Stimulated activated CD8-positive, alpha-beta memory T cell treated with anti-CD3 and anti-CD28 coated beads, Interleukin-2, amount 100 ng/mL, for 1 hour (primary cell): ENCODE measurements at places on chromosomes 2 and 18.

GRCh38 chr2:124670187-124670586, 645.1 kb downstream of the CNTNAP5 start:
- no peak for DNase-seq

- no peak for DNase-seq
Observed at GRCh38 chr2:120352696-120353590, 7.0 kb downstream of the INHBB start.

- no peak for DNase-seq
Observed at GRCh38 chr2:1125633-1126370, 175.2 kb downstream of the SNTG2 start.

DNA sequence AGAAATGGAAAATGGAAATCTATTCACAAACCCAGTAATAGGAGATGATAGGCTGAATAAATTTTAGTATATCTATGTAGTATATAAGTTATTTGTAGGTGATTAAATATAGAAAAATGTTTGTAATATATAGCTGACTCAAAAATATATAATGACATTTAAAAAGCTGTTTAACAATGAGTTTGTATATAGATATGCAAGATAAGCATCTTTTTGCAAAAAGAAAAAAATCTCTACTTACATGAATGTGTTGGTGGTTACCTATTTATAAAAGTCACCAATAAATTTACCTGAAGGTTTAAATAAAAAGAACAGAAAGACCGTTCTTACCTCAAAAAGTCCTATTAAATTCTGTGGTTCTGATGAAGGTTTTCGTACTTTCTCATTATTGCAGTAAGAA, 71.3 kb downstream of the LRPPRC start:
- DNase-seq: no peak

GRCh38 chr18:71001597-71001996, 712.8 kb downstream of the SOCS6 start:
- no peak for DNase-seq

GRCh38 chr2:95296880-95297487, at the start of gene KCNIP3:
KCNIP3 (plus strand) TSS chr2:95297347; CDS start chr2:95297439, 92 bp downstream.
- no peak for DNase-seq

GRCh38 chr2:188391354-188391753, 99.7 kb downstream of the GULP1 start:
- no peak for DNase-seq

GRCh38 chr2:225042800-225043167, 516 bp upstream of the DOCK10 start:
- no peak for DNase-seq

DNA sequence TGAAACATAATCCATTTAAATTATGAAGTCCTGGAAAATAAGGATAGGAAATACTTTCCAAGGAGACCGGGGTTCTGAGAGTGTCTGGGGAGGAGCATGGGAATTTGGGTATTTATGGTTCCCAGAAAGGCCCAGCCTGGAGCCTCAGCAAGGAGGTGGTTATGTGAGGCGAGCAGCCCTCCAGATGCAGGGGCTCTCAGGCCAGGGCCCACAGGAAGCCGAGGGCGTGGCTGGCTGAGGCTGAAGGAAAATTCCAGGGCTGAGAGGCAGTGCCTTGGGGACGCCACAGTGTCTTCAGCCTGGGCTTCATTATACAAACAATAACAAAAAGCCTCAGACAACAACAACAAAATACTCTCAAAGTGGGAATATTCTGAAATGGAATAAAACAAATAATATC, 86.9 kb upstream of the SERPINE2 start:
- DNase-seq: no peak

DNA sequence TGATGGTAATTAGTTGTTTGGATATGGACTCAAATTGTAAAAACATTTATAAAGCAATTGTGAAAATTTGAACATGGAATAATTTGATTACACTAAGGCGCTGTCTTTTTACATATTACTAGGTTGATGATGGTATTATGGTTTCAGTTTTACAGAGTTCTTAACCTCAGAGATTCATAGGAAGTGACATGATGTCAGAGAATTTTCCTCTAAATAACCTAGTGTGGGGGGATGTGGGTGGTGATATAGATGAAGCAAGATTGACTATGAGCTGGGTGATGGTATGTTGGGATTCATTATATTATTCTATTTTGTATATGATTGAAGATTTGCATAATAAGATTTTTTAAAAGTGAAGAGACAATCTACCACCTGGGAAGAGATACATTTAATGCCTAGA, 45.9 kb upstream of the ATP5MC3 start:
- no peak for DNase-seq

- peak; percentile 39 for DNase-seq
Observed at GRCh38 chr2:174778085-174778981, 14.1 kb upstream of the CHRNA1 start.

DNA sequence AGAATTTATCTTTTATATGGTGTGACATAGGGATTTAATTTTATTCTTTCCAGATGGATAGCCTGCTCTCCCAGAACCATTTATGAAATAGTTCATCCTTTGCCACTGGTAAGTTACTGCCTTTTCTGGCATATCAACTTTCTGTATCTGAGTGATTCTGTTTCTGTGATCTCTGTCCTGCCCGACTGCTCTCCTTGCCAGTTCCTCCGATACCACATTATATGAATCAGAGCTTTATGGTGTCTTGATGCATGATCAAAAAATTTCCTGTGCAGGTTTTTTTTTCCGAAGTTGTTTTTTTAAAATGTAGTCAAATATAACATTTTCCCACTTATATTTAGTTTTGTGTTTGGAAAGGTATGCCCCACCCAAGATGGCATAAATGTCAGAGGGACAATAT, 242.5 kb downstream of the CYP26B1 start:
- no peak for DNase-seq

GRCh38 chr2:197304556-197305011, 6.0 kb downstream of the ANKRD44 start:
- no peak for DNase-seq

- no peak for DNase-seq
Observed at GRCh38 chr2:226183550-226183949, 616.1 kb downstream of the IRS1 start.

GRCh38 chr2:171895786-171896185, 1.7 kb upstream of the SLC25A12 start:
- DNase-seq: no peak

- DNase-seq: no peak
Observed at GRCh38 chr18:51164342-51164741, 33.1 kb downstream of the MEX3C start.

DNA sequence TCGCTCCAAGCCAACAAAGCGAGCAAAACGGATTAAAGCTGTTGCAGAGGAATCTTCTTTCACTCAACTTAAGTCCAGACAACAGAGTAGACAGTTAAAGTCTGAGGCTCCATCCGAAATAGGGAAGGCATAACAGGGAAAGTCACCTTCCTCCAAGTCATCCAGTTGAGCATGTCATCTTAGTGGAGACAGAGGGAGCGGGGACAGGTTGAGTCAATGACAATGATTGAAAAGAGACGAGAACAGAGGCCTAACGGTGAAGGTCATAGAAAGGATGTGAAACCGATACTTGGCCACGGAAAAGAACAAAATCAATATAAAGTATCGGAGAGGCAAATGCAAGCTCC, 455 bp downstream of the C18orf32 start:
- DNase-seq: no peak

GRCh38 chr18:76195601-76196000, 299.4 kb downstream of the ZNF516 start:
- no peak for DNase-seq

DNA sequence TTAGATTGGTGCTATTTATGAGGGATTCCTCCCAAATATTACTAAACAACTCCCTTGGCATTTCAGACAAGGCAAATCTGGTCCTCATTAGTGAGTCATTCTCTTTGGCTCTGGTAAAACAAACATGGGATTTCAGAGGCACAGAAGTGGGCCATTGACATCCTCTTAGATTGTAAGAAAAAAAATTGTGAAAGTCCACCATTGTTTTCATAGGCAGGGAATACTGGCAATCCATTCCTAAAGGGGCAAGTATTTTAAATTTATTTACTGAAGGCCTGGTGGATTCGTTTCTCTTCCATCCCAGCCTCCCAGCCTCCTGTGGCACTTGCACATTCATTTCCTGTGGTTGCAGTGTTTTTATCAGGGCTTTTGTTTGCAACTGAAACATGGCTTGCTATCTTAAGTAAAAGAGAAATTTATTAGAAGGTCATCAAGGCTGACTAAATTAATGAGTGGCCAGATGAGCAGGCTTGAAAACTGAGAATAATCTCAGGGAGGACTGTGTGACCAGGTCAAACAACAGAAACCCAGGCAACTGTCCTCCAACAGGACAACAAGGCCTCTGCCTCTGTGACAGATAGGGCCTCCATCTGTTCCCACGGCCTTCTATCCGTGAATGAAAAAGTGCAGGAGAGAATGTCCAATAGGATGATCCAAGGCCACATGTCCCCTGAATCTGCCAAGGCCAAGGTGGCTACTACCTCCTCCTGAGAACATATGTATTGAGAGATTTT, 23.1 kb upstream of the TNFAIP6 start:
- DNase-seq: no peak

GRCh38 chr2:99615247-99615771, 125.5 kb upstream of the REV1 start:
- DNase-seq: no peak

DNA sequence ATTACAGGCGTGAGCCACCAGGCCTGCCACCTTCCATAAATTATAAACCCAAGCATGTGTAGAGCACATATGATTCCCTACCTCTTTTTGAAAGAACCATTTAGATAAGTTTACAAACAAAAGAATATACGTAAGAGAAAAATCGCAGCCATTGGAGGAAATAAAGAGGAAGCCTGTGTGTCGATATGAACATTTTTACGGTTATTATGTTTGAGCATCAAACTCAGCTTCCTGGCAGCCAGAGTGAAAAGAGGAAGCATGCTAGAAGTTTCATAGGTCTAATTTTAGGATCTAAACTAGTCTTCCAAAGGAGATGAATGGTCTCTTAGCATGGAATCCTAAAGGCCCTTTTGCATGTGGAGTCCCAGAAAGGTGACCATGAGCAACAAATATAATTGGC, 104.3 kb downstream of the PLB1 start:
- DNase-seq: no peak

- no peak for DNase-seq
Observed at GRCh38 chr2:128279786-128280157, 38.9 kb downstream of the HS6ST1 start.

- no peak for DNase-seq
Observed at GRCh38 chr2:234816056-234816455, 135.8 kb upstream of the SH3BP4 start.

DNA sequence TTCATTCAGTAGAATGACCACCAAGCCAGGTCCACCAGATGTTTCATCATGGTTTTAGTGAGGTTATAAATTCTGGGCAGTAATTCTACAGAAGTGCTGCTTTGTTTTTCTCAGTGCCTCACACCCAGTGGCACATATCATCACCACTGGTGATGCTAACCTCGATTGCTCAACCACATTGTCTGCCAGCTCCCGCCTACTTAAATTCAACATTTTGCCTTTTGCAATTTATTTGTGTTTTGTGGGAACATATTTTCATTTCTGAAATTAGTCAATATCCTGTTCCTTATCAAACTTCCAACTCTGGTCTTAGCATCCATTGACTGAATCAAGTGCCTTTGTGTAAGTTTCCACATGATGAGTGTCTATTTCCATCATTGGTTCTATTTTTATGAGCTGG, 62.3 kb upstream of the TMEM178A start:
- DNase-seq: no peak

GRCh38 chr2:179952658-179953057, 54.4 kb downstream of the CWC22 start:
- no peak for DNase-seq

DNA sequence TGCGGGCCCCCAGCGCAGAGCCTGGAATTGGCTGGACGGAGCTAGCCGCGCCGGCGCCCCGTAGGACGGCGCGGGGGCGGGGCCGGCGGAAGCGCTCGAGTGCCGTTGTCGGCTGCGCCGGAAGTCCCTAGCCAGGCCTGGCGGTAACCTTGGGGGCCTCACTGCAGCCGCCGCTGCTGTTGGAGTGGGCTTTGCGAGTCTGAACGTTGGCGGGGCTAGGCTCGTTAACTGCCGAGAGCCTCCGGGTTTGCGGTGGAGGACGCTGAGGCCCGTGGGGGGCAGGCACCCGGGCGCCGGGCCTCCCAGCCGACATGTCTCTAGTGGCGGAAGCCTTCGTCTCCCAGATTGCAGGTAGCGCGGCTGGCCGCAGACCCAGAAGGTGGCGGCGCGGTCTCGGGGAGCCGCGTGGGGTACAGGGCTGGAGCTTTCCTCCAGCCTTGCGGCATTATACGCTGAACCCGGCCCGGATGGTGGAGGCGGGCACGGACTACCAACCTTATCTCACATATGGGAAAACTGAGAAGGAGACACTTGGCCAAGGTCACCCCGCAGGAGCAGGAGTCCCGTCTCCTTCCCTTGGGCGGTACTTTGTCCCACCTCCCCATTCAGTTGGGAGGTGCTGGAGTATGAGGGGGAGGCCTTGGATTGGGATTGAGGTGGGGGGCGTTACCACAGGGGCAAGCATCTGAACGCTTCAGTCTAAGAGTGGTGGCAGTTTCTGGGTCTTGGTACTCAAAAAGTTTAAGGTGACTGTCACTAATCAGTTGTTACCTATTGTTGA, at the start of gene MTX2:
Gene MTX2 (plus strand): TSS at position 124 of the 781 bp plus-strand sequence. CDS start 188 bp downstream, at position 312.
- DNase-seq: peak; percentile 32

GRCh38 chr2:121634354-121635307, 14.6 kb downstream of the CLASP1 start:
- DNase-seq: no peak

- no peak for DNase-seq
Observed at GRCh38 chr18:68948622-68949021, 150.7 kb downstream of the CCDC102B start.

GRCh38 chr2:156867201-156867600, 390.3 kb upstream of the GALNT5 start:
- no peak for DNase-seq

GRCh38 chr2:120360307-120360855, 14.4 kb downstream of the INHBB start:
- DNase-seq: no peak
